ENCODE measurements at places on chromosomes 16 and 17.
A peak's percentile ranks its signal among the peaks of the same experiment; 100 is the strongest.

GRCh38 chr17:29048440-29049368, 5.8 kb downstream of the PIPOX start:
- DNase-seq = no peak

- no peak for DNase-seq
Observed at GRCh38 chr16:52925143-52925542, 127.6 kb downstream of the CHD9NB start.

DNA sequence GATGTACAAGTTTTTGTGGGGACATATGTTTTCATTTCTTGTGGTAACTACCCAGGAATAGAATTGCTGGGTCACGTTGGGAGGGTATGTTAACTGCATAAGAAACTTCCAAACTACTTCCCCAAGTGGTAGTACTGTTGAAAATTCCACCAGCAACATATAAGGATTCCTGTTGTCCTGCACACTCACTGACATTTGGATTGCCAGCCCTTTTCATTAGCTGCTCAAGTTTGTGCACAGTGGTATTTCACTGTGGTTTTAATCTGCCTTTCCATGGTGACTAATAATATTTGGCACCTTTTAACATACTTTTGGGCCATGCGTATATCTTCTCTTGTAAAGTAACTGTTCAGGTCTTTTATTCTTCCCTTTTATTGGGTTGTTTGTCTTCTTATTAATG, 103.3 kb downstream of the GNAO1 start:
- no peak for DNase-seq

- DNase-seq = no peak
Observed at GRCh38 chr17:82110298-82110697, 12.3 kb upstream of the FASN start.

- DNase-seq = no peak
Observed at GRCh38 chr17:5986644-5987043, 83.5 kb upstream of the WSCD1 start.

- no peak for DNase-seq
Observed at GRCh38 chr17:27918498-27918897, 25.3 kb upstream of the LYRM9 start.

- no peak for DNase-seq
Observed at GRCh38 chr17:74192950-74193781, 10.3 kb upstream of the RPL38 start.

GRCh38 chr17:58229881-58230280, 8.5 kb upstream of the LPO start:
- DNase-seq = no peak

GRCh38 chr17:74827800-74828199, 31.9 kb downstream of the GRIN2C start:
- no peak for DNase-seq

DNA sequence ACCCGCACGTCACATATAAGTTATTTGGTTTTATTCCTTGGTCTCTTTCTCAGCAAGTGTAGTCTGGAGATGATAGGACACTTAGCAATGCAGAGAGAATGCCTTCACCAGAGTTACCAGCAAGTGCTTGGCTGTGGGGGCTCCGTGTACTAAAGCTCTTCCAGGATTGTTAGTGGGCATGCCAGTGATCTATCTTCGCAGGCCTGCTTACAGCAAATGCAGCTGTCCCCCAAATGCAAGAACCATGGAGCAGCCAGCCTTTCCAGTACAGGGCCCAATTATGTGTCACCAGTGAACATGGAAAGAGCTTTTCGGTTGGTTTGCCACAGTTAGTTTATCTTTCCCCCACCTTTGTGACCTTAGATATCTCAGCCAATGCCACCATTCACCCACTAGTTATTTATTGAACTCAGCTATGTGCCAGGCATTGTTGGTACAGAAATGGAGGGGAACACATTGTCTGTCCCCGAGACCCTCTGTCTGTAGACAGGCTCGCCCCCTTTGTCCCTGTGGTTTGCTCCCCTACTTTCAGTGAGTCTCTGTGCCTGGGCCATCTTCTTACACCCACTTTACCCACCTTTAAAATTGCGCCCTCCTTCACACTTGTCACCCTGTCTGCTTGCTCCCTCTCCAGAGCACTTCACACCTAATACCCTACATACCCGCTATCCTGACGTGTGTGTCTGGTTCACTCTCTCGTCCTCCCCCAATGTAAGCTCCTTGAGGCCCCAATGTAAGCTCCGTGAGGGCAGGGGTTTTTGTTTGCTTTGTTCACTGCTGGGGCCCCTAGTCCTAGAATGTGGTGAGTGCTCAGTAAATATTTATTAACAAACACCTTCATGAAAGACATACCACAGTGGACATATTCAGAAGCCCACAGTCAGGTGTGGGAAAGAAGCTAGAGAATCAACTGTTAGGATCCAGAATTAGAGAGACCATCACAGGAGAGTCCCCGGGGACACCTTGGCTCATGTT, 13.3 kb downstream of the USP10 start:
- DNase-seq = no peak

DNA sequence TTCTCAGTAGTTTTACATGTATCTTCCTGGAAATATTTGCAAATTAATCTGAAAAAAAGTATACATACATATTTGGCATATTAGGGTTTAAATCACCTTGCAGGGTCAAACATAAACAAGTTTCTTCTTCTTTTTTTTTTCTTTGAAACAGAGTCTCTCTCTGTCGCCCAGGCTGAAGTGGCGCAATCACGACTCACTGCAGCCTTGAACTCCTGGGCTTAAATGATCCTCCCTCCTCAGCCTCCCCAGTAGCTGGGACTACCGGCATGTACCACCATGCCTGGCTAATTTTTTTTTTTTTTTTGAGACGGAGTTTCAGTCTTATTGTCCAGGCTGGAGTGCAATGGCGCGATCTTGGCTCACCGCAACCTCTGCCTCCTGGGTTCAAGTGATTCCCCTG, 12.6 kb upstream of the FUS start:
- no peak for DNase-seq

DNA sequence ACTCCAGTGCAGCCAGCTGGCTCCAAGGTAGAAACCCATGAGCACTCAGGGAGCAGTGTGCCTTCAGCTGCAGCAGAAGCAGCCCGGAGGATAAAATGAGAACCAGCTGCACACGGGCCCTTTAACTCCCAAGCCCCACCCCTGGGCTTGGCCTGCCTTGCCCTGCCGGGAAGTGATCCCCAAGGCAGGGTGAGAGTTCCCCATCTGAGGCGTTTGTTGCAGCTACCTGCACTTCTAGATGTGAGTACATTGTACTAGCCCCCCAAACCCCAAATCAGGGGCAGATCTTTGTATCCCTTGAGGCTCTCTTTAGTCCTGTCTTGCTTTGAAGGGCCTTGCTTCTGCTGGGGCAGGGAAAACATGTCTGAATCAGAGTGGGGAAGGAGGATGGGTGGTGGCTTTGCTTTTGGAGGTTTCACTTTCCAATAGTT, at the start of gene MVP:
Gene MVP, plus strand, starts transcription at position 192 of the 431 bp plus-strand sequence. CDS start 10,088 bp downstream, outside the sequence.
- DNase-seq = no peak

- no peak for DNase-seq
Observed at GRCh38 chr16:89736554-89736953, 15.2 kb downstream of the ZNF276 start.

- no peak for DNase-seq
Observed at GRCh38 chr16:67017421-67017750, 11.6 kb upstream of the CBFB start.

- DNase-seq = no peak
Observed at GRCh38 chr17:38569701-38570512, 35.8 kb downstream of the SRCIN1 start.

DNA sequence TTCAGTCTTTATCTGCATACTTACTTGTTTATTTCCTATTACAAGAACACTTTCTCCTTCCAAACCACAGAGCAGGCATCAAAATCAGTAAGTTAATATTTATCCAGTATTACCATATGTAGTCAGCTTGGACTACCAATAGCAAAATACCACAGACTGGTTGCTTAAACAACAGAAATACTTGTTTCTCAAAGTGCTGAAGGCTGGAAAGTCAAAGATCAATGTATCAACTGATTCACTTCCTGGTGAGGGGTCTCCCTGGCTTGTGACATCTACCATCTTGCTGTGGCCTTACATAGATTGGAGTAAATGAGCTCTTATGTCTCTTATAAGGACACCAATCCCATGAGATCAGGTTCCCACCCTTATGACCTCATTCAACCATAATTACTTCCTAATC, 2.6 kb downstream of the STXBP4 start:
- DNase-seq = no peak

- DNase-seq = no peak
Observed at GRCh38 chr17:61064087-61064951, 335.3 kb upstream of the TBX2 start.

DNA sequence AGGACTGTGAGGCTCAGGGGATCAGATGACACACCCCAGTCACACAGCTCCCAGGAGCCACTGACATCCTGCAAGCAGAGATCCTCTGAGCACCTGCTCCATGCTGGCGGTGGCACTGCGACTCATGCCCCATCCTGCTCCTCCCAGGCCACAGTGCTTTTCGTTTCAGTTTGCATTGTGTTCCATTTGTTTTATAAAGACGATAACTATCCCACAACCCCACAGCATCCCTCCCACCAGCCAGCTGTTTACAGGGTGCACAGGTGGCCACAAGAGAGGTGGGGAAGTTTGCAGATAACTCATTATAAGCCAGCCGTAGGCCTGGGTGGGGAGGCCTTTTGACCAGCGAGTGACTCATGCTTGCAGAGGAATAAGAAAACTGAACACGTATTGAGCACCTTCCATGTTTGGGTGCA, 28.2 kb downstream of the BCO1 start:
- DNase-seq = no peak

DNA sequence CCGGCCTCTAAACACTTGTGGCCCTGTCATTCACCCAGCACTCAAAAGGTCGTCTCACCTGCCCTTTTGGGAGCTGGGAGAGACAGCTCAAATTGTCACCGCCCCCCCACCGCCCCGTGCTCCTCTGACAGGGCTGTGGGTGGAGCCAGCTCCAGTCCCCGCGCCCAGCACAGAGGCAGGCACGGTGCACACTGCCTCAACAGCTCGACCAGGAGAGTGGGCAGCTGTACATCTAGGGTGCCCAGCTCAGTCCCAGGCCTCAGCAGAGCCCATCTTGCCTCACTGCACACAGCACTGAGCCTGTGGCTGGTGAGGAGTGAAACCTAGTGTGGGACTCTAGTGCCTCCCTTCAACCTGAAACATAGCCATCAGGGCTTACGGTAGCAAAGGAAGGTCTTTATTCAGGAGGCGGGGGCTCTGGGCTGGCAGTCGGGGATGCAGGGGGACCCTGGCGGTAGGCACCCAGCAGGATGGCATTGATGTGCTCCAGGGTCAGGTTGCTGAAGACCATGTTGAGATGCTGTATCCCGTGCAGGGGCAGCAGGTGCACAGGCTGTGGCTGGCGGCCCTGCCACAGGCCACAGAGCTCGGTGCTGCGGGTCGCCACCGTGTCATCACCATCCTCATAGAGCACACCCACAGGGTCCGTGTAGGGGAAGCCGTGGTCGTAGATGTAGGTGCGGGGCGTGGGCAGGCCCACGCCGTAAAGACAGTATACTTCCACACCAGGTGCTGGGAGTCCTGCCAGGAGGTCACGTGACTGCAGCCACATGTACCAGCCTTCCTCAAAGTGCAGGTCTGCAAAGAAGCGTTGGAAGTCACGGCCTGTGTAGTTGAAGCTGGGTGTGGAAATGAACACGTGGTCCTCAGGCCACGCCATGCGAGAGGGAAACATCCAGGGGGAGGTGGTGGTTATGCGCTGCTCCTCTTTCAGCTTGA, 3.1 kb upstream of the PSMB10 start:
- no peak for DNase-seq

DNA sequence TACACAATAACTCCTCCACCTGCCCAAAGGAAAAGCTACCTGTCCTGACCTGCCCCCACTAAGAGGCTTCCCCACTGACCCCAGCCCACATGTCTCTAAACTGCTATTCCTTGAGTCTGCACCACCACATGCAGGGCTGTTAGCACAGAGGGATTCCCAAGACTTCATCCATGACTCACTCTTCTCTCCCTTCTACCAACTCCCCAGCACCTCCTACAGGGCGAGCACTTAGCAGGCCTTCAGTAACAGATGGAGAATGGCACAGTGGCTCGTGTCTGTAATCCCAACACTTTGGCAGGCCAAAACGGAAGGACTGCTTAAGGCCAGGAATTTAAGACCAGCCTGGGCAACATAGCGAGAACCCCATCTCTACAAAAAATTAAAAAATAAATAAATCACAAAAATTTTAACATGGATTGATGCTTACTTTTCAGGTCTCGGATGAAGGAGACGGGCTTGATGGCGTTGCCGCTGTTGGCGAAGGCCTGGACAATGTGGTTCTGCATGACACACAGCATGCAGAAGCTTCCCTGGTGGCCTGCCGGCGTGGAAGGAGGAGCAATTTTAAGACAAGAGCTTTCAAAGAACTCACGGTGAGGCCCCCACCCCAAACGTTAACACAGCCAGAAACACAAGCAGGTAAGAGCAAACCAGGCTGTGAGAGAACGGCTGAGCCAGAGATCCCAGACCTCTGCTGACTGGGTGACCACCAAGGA, 12.0 kb downstream of the USP36 start:
- DNase-seq = no peak

GRCh38 chr17:66675273-66675990, 159.5 kb upstream of the CACNG5 start:
- DNase-seq = no peak

DNA sequence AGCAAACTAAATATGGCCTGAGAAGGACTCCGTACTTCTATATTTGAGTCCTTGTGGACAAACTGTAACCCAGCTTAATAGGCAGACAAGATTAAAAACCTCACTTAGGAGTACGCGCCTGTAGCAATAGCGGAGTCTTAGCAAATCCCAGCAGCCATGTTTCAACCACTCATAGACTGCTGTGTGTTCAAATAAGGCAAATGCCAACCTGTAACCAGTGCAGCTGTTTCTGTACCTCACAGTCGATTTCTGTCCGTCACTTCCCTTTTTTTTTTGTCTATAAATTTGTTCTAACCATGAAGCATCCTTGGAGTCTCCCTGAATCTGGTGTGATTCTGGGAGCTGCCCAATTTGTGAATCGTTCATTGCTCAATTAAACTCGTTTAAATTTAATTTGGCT, 30.2 kb downstream of the TANC2 start:
- DNase-seq = no peak

GRCh38 chr16:83813823-83814658, 6.3 kb downstream of the HSBP1 start:
- DNase-seq = no peak

GRCh38 chr17:58228679-58229078, 9.6 kb upstream of the MKS1 start:
- no peak for DNase-seq

GRCh38 chr17:82231562-82232321, 2.9 kb downstream of the SLC16A3 start:
- peak; percentile 51 for DNase-seq

DNA sequence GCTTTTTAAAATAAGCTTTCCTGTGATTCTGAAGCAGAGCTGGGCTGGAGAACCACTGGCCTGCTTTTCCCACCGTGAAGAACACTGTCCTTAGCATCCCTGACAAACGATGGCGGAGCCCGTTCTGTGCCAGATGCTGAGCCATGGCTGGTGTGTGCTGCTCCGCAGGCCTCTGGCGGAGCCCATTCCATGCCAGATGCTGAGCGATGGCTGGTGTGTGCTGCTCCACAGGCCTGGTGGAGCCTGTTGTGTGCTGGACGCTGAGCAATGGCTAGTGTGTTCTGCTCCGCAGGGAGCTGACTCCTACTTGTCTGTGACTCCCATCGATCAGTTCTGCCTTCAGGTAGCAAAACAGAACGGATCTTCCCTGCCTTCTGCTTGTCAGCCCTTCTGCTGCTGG, 4.3 kb downstream of the ENDOV start:
- no peak for DNase-seq

Data from SIG-M5 (cell line).